Astrocyte (in vitro differentiated cells and primary cell): ENCODE measurements at places on chromosomes 4 and X.

DNA sequence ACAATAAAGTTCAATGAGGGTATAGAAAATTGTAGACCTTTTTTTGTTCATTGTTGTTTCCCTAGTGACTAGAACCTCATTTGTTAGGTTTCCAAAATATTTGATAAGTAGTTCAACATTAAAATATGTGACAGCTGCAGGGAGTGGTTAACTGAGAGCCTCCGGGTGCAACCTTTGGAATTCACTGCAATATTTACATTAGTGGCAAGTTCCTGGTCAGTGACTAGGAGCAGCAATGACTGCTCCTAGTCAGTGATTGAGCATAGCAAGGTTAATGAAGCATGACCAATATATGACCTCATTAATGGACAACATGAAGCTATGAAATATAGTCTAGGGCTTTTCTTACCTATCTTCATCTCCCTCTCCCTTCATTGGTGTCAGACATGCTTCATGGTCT is 65.8 kb upstream of the FAM47A start:
- DNase-seq, result no peak

- no peak for DNase-seq
These were observed 385 bp downstream of the DCLK2 start for GRCh38 chr4:150078579-150079080.

DNA sequence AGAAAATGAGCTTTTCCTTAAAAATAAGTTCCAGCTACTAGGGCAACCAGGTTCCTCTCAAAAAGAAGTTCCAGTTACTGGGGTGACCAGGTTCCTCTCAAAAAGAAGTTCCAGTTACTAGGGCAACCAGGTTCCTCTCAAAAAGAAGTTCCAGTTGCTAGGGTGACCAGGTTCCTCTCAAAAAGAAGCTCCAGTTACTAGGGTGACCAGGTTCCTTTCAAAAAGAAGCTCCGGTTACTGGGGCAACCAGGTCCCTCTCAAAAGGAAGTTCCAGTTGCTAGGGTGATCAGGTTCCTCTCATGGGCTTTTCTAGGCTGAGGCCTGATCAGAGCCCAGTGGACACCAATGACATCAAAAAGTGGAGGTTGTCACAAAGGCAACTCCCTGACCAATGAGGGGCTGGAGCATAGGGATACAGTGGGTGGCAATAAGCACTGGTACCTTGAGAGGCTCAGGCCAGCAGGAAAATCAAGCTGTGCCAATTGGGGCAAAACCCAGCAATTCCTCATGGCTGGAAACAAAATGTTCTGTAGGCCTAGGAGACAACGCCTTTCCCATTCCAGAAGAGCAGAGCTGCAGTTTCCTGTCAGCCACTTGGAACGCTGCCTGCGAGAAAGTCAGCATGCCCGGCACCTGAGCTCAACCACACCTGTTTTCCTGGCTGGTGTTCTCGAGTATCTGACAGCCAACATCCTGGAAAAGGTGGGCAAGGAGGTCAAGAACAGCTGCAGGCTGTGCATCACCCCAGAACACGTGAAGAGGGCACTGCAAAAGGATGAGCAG is 12.3 kb upstream of the SYTL5 start:
- DNase-seq, result peak; percentile 1

GRCh38 chr4:109879636-109880314 is 31.9 kb downstream of the LRIT3 start:
- no peak for DNase-seq

- DNase-seq, result no peak
These were observed 121.9 kb upstream of the POF1B start for GRCh38 chrX:85501349-85501748.

- no peak for DNase-seq
These were observed 42.3 kb downstream of the SRPX start for GRCh38 chrX:38178396-38178795.
